ENCODE measurements at places on chromosomes 2 and 18.
A peak's percentile ranks its signal among the peaks of the same experiment; 100 is the strongest.

DNA sequence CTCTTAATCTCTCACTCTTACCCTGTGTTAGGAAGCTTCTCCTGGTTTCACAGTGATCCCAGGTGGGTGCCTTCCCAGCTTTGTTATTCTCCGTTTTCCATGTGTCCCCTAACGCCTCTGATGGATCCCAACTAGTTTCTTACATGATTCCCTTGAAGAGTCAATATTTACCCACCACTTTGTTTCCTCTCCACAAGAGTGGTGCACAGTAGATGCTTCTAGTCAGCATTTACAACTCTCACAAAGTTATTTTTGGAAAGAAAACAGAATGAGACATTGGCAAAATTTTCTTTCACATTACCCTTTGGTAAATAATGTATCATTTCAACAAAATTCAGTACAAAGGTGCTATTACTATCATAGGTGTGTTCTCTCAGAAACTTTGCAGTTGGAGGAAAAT, 1611.1 kb upstream of the ZEB2 start:
- no peak for DNase-seq

- DNase-seq, result no peak
Measured at GRCh38 chr18:29512203-29512602, 1335.3 kb upstream of the CDH2 start.

DNA sequence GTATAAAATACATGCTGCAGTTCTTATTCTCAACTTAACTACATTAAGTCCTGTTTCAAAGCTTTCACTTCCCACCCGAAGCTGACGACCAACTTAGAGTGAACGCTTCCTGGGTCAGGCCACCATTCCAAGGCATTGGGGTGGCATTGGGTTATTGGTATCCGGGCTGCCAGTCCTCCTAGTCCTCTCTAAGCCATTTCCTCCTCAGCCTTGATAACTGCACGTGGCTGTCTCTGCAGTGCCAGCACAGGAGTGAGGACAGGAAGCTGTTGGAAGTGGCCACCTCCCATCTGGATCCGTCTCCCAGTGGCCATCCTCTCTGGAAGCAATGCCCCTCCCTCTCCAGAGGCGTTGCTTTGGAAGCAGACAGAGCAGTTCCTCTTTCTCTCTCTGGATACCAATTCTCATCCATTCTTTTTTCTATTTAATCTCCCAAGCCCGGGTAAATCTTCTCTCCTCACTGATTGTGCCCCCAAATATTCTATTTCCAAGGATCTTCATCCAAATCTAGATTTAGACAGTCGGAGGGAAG, 354.7 kb downstream of the EIPR1 start:
- DNase-seq, result no peak

DNA sequence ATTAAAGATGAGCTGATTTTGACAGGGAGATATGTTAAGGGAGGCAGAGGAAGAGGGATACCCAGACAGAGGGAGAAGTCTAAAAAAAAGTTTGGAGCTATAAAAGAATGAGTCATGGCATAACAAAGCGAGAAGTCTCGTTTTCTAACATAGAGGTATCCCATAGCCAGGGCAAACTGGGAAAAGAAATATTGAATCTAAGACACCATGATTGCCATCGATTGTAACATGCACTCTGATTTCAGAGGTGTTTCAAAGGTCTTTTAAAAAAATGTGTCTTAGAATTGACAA, 110.7 kb downstream of the MDH1 start:
- DNase-seq, result peak; percentile 15

- DNase-seq, result peak; percentile 20
Measured at GRCh38 chr2:44997963-44998362, 11.3 kb downstream of the SIX2 start.

GRCh38 chr2:16713011-16713423, 47.4 kb upstream of the CYRIA start:
- no peak for DNase-seq

DNA sequence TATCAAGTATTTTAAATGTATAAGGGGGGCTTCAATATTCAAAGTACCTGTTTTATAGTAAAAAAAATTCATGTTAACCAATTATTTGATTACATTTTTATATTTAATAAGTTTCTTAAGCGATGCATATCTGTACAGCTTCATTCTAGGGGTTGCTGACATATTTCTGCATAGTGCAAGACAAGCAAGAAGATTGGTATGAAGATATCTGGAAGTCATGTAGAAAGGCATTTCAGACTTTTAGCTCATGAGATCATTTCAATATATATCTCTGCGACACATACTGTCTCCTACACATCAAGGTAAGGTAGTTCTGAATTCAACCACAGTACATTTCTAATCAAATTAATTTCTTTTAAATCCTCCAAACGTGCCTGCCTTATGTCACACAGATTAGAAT, 73.1 kb downstream of the MEMO1 start:
- DNase-seq, result peak; percentile 76

DNA sequence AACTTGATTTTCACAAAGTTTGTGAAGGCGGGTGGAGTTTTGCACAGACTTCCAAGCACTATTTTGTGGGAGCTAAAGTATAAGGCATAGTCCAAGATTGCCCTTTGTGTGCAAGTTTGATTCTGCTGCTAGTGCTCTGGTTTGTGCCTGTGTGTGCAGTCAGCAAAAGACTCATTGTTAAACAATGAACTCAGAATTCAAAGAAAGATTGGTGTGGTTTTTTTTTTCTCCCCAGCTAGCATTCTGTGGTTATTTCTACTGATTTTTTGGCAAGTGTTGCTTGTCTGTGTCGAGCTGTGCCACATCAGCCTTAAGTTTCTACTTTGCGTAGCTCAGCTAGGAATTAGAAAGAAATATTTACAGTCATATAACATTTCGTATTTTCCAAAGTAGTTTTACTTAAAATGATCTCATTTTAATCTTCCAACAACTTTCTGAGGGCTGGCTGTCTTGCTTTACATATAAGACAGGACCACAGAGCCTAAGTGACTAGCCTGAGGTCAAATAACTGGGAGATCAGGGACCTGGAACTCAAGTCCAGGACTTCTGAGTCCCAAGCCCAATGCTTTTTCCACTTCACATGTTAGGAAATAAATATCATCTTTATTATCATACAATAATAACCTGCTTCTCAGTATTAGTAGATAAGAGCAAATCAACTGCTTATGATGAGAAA, 69.8 kb downstream of the BABAM2 start:
- peak; percentile 95 for DNase-seq

DNA sequence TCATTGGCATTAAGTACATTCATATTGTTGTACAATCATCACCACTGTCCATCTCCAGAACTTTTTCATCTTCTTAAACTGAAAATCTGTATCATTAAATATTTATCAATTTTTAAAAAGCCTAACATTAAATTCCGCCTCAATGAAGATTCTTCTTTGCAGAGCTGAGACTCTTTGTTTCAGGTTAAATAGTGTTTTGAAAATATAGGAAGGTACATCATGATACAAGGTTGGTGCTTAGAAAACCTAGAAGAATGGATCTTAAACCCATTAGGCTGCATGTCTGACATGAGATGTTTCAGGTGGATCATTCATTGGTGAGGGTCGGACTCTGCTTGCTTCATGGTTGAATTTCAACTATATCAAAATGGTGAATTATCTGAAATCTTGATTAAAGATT, 30.5 kb downstream of the DDX1 start:
- DNase-seq, result no peak

DNA sequence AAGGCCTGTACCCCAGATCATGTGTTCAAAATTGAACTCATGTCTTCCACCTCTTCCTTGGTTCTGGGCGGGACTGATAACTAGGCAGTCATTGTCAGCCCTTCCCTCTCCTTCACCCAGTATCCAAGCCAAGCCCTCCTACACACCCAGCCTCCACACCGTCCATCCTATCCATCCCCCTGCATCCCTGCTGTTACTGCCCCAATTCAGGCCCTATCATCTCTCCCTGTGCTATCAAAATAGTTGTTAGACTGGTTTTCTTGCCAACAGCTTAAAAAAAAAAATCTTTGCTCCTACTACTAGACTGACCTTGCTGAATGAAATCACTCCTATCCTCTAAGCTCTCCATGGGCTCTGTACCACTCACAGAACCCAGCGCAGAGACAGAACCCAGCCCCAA, 32.8 kb downstream of the TGFA start:
- DNase-seq, result no peak

GRCh38 chr2:157466764-157467163, 22.9 kb upstream of the CYTIP start:
- no peak for DNase-seq

GRCh38 chr2:226002438-226002837, 602.9 kb downstream of the NYAP2 start:
- DNase-seq, result peak; percentile 90

GRCh38 chr18:57785751-57786437, 17.2 kb downstream of the ATP8B1 start:
- DNase-seq, result no peak

GRCh38 chr2:188117706-188118105, 174.0 kb upstream of the GULP1 start:
- DNase-seq, result no peak

GRCh38 chr2:218962859-218963492, 3.5 kb downstream of the CDK5R2 start:
- DNase-seq, result peak; percentile 77

GRCh38 chr18:76054156-76054555, 440.9 kb downstream of the ZNF516 start:
- no peak for DNase-seq

GRCh38 chr18:3706279-3707097, 256.5 kb downstream of the TGIF1 start:
- DNase-seq, result no peak

- peak; percentile 83 for DNase-seq
Measured at GRCh38 chr18:39453882-39454281, 1888.3 kb upstream of the CELF4 start.

GRCh38 chr2:21194858-21195271, 71.1 kb downstream of the TDRD15 start:
- DNase-seq, result no peak

DNA sequence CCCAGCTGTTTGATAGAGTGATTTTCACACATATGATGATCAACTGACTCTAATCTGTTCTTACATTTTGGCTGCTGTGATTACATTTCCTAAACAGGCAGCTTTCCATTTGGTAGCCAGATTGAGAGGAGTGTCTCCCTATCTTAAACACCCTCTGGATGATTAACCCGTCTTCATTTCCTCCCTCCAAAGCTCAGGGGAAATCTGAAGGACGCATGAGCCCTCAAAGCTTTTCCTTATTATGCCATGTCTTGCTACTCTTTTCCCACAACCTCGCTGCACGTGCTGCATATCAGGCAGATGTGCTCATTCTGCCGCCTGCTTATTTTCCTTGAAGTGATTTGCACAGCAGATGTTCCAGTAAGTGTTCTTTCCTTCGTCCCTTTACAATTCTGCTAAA, 837.4 kb downstream of the LRRTM4 start:
- DNase-seq, result no peak

GRCh38 chr2:156999661-157000060, 257.8 kb upstream of the GALNT5 start:
- no peak for DNase-seq

DNA sequence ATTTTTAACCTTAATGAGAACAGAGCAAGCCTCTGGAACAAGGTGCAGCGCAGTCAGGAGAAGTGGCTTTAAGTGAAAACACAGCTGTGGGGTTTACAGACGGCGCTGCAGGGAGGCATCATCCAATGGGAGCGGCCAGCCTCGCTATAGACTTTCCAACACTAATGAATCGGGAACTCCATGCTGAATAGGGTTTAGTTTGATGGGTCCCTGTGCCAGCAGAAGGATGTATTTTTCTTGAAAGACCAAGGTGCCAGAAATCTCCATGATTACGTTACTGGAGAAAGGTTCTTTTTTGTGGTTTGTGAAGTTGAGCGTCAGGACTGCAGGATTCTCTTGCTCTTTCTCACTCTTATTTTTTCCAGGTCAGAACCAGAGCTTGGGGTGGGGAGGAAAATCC, 87.9 kb upstream of the ALPP start:
- no peak for DNase-seq

DNA sequence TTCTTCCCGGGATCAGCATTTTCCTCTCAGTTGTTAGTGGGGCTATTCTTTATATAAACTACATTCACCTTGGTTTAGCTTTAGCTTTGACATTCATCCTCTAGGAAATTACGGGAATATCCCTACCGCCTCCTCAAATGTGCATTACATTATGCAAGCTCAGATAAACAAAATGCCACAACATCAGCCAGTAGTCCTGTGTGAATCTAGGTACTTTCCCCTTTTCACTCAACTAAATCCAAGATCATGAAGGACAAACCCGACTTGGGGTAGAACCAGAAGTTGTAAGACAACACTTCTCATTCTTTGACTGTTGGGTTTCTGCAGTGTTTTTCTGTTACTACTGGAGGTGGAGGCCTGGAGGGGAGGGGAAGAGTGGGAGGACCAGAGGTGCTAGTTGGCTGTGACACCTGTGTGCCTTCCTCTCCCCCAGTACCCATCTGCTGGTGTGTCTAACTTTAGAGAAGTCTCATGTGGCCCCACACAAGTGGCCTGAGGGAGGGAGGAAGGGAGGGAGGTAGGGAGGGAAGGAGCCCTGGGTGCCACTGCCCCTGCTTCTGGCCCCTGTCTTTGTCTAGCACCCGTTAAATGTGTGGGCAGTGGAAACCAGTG, 84.8 kb upstream of the BCL2L11 start:
- no peak for DNase-seq

DNA sequence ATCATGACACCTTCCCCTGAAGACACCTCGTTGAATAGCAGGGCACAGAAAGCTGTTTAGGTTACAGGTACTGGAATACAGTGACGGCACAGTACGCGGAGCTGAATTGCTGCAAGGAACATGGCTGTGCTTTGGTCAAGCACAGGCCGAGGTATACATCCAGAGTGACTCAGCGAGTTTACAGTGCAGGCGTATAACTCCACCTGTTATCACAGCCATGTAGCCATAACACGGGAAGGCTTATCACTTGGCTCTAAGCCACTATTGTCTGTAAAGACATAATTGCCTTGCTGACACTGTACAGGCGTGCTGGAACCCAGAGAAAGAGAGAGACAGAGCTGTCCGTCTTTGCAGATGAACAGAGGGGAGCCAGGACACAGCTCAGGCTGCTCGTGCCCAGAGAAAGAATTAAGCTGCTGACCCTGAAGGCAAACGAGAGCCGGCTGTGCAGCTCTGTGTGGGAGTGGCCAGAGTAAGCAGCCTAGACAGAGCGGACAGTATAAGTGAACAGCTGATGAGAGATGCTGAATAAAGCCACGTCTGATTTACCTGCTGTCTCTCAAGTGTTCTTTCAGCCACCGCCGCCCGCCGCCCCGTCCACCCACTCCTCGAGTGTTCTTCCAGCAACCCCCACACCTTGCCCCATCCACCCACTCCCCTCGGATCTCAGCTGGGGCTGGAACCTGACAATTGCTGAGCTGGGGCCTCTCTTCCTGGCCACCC, 87.3 kb upstream of the PPP1CB start:
- DNase-seq, result peak; percentile 57
